ENCODE measurements at places on chromosomes 6 and 20.
A peak's percentile ranks its signal among the peaks of the same experiment; 100 is the strongest.

DNA sequence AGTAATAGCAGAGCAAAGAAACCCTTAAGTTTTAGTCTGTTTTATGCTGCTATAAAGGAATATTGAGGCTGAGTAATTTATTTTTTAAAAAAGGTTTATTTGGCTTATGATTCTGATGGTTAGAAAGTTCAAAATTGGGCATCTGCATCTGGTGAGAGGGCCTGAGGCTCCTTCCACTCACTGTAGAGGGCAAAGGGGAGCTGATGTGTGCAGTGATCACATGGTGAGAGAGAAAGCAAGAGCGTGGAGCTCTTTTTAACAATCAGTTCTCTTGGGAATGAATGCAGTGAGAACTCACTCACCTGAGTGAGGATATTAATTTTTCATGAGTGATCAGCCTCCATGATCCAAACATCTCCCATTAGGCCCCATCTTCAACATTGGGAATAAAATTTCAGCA lies 36.4 kb upstream of the SAMD3 start:
- DNase-seq, result no peak

DNA sequence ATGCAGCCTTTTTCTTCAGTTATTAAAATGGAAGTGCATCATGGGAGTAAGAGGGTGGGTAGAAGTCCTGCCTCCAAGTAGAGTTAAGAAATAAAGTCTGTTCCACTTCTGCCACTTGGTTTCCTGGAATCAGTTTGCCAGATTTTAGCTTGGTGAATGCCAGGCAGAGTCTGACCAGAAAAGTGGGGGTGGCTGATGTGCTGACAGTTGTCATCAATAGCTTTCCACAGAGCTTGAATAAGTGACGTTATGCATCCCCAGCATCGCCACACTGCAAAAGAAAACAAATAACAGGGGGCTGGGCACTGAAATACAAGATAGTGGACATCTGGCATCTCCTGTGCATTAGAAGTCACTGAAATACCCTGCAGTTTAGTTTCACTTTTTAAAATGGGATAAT lies 30.8 kb upstream of the CEP162 start:
- no peak for DNase-seq

- no peak for DNase-seq
These were observed 13.7 kb downstream of the KCNS1 start for GRCh38 chr20:45087097-45087790.

DNA sequence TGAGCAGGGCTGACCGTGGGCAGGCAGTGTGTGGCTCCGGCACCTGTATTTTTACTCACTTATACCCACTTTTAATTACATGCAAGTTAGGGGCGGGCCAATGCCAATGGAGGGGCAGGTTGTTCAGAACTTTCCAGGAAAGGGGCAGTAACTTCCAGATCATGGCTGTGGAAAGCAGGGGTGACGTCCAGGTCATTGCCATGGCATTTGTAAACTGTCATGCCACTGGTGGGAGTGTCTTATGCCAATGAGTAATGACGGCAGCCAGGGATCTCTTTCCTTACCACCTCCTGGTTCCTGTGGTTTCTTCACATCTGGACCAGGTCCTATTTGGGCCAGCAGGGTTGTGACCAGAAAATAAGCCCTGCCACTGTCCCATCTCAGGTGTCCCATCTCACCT lies 258.7 kb downstream of the THBS2 start:
- DNase-seq, result no peak

GRCh38 chr6:155915651-155916050 lies 460.0 kb upstream of the NOX3 start:
- DNase-seq, result no peak

DNA sequence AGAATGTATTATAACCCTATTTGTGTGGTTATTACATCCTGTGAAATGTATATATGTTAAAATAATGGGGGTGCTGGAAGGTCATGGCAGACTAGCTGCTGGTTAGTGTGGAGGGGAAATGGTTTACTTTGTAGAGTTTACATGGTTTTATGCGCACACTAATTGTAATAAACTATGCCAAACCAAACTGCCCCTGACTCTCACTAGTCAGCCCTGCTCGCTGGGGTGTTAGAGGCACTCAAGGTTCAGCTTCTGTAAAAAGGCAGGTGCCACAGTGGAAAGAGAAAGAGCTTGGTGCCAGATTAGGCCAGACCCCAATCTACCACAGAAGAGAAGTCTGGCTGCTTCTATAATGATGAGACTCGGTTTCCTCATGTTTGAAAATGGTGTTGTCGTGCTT lies 52.7 kb downstream of the GOPC start:
- no peak for DNase-seq

GRCh38 chr20:5020760-5021159 lies 19.4 kb upstream of the SLC23A2 start:
- DNase-seq, result no peak

DNA sequence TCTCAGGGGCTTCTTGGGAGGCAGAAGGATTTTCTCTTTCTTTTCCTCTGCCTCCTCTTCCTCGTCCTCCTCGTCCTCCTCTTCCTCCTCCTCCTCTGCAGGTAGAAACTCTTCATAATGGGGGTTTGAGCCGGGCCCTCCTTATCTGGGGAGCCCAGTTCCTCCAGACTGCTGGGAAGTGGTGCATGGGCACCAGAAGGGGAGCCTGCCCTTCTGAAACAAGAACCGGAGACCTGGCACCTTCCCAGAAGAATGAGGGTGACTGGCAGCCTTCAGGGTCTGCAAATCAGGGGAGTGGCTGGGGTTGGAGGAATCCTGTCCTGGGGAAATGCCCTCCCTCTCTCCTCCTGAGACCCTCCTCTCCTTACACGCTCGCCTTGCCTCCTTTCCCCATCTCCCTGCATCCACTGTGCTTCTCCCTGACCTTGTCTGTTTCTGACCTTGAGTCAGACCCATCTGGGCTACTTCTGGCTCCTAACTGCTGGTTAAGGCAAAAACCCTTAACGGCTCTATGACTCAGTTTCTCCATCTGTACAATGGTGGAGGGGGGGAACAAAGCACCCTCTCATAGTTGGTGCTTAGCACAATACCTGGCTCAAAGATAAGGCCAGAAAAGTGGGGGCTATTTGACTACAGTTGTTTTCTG lies 1.7 kb downstream of the TULP1 start:
- no peak for DNase-seq

DNA sequence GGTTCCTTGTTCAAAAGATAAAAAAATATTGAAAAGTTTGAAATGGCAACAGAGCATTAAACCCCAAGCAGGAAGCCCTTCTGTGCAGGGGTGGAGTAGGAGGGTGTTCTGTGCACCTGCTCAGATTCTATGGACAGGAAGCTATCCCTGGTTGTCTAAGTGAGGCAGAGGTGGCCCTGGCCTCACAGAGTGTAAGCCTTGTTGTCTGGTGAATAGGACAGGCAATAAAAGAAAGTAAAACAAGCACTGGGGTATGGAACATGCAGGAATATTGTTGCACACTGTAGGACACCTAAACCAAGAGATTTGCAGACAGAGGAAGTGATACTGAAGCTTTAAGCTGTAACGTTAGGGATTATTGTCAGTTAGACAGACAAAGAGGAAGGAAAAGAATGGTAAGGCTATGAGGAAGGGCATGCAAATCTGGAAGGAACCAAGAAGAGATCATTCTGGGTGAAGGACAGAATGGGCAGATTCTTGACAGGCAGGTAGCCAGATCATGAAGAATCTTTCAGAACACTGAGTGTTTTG lies 66.8 kb downstream of the TBC1D7 start:
- DNase-seq, result no peak

- peak; percentile 63 for DNase-seq
These were observed 30.0 kb downstream of the ALDH5A1 start for GRCh38 chr6:24524805-24525204.

DNA sequence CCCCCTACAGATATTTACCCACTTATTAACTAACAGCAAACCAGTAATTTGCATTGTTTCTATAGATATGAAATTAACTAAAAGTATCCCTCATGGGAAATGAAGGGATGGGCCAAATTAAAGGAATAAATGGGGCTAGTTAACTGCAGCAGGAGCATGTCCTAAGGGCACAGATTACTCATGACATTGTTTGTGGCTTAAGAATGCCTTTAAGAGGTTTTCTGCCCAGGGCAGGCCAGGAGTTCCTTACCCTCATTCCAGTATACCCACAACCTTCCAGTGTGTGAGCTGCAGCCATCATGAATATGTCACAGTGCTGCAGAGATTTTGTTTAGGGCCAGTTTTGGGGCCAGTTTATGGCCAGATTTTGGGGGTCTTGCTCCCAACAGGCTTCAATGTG lies 1101.9 kb downstream of the PRIM2 start:
- no peak for DNase-seq

- DNase-seq, result no peak
These were observed 34.3 kb downstream of the SRC start for GRCh38 chr20:37379967-37380828.

DNA sequence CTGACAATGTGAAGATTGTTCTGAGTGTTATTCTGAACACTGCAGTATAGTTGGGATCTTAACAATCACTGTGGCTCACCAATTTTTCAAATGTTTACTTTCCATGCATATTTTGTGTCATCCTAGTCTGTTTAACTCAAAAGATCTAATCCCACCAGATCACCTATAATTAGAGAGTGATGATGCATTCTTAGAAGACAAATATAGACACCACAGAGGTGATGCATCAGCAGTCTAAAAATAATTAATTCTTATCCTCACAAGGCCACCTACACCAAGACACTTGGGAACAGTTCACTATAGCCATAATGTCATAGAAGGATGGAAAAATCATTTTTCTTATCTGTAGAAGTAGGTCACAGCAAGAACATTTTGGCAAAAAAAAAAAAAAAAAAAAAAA lies 154.8 kb downstream of the UBE3D start:
- no peak for DNase-seq

DNA sequence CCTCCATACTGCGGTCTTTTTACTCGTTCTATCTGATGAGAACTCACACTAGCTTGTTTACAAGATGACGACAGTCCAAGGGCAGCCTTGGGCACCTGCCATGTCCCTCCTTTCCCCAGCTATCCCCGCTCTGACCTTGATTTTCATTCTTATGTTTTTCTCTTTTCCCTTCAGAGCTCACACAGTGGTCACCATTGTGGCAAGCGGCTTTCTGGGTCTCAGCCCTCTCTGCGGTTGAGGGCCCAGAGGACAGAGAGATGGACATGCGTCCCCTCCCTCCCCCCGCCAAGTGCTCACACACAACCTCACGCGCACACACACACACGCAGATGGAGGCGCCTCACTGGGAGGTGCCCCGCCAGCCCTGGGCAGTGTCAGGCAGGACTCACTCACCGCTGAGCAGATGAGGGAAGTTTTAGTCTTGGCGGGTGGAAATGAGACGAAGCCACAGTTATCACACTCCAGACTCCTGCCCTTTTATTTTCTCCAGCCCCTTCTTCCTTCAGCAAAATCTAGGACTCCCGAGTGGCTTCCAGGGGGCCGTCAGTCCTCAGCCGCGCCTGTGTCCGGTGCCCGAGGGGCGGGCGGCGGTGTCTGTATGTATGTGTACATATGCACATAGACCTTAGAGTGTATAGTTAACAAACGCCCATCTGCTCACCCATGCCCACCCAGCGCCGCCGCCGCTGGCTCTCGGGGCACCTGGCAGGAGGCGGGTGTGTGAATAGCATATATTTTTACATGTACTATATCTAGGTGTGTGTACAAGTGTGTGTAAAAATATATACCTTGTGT lies 13.8 kb upstream of the MYL9 start:
- DNase-seq, result no peak

DNA sequence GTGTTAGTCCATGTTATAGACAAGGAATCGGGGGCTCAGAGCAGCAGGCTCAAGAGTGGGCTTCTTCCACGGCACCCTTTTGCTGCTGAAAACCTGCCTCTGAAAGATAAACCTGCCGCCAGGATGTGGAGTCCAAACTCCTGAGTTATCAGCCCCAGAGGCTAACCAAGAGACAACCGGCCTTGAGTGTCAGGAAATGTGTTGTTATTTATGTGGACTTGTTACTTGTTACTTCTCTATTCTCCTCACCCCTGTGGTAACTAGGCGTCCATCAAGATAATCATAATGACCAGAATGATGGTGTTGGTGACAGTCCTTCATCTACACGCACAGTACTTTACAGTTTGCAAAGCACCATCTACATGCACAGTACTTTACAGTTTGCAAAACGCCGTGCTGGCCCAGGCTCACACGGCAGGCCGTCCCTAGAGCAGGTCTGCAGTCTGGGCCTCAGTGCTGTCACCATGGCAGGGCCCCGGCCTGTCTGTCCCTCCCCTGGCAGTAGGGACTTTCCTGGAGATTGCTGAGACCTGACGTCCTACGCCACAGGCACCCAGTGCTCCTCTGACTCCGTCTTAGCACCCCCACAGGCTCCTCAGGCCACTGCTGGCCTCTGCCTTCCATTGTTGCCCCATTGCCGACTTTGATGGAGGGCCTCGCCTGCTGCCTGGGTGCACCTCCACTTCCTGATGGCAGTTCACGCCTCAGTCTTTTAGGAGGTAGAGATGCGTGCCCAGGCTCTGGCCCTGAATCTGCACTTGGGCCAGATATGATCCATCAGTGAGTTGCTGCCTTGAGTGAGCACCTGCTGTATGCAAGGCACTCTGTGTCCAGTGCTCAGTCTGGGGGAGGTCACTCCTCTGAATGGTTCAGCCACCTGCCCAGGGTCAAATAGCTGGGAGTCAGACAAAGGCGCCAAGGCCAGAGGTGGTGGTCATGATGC lies 9.1 kb upstream of the BPIFB4 start:
- no peak for DNase-seq

DNA sequence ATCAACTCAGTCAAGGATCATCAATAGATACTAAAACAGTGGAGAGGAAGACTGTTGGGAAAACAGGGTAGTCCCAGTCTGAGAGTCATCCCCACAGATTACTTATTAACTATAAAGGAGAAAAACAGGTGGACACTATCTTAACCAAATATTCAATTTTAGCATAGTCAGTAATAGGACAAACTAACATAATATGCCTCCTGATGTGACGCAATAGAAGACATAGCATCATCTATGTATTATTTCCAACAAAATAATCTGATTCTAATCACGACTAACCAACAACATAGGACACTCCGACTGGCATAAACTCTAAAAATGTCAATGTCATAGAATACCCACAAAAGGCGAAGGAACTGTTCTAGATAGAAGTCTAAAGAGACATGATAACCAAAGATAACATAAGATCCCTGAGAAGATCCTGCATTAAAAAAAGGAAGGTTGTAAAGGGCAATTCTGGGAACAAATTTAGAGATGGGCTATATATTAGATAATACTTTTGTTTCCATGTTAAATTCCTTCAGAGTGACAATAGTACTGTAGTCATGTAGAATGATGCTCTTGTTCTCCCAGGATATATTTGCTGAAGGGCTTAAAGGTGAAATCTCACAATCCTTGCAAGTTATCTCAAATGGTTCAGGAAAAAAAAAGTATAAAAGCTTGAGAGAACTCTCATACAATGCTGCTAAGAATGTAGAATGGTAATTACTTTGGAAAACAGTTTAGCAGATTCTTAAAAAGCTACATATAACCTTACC lies 28.9 kb downstream of the ILRUN start:
- DNase-seq, result no peak

GRCh38 chr6:153117986-153118879 lies 12.8 kb downstream of the RGS17 start:
- no peak for DNase-seq

GRCh38 chr6:106886922-106887797 lies 87.4 kb downstream of the CD24 start:
- DNase-seq, result peak; percentile 33

DNA sequence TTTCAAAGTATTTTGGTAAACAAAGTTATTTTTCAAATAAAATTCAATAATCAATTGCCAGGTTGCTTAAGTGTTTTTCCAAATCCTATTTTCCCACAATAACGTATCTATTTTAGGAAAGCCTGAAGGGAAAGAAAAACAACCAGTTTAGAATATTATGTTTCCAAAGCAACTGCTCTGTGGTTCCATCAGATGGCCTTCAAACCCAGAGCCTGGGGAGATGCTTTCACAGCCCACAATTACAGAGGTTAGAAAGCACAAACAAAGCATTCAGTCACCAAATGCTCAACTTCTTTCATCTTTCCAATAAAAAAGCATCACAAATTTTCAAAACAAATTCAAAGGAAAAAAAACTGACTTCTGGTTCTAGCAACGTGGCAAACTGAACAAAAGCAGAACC lies 66.0 kb downstream of the ELOVL5 start:
- no peak for DNase-seq
